HCEC 1CT (cell line): ENCODE measurements at places on chromosomes 5 and 9.

DNA sequence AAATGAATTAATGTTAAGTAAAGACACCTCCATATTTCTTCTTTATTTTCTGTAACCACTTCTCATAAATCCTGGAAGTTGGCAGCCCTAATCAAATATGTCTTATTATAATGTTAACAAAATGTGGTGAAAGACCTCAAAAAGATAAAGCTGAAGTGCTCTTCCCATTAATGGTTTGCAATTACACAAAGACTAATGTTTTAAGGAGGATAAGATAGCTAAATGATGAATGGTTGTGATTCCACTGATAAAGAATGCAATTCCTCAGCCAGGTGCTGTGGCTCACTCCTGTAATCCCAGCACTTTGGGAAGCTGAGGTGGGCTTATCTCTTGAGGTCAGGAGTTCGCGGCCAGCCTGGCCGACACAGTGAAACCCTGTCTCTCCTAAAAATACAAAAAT, 125.8 kb upstream of the SNX2 start:
- DNase-seq, result no peak

- DNase-seq, result peak; percentile 24
Measured at GRCh38 chr9:87198716-87199115, 251.4 kb upstream of the GAS1 start.

DNA sequence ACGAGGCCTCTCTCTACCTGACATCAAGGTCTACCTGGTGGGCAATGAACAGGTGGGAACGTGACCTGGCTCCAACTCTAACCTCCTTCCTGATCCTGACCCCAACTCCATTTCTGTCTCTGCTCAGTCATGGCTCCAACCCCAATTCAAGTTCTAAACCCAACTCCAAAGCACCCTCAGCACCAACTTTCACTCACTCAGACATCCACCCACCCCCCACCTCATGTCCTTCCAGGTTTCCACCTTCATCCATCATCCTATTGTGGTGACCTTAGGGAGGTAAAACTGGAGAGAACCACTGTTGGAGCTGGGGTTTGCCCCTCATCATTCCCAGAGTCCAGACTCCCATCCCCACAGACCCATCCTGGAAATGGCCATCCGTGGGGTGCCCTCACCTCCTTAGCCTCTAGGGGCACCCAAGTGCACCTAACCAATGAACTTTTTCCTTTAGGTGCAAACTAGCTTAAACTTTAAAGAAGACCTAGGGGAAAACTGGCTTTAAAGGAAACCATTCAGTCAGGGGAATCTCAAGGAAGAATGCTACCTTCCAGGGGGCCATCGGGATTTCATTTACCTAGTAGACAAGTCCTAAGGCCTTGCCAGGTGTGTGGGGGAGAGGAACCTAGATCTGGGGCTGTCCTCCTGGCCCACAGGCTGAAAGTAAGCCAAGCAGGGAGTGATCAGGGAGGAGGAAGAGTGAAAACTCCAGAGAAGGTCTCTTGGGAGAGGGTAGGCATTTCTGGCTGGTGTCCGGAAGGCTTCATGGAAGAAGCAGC, 11.3 kb downstream of the RGS14 start:
- DNase-seq, result peak; percentile 26

DNA sequence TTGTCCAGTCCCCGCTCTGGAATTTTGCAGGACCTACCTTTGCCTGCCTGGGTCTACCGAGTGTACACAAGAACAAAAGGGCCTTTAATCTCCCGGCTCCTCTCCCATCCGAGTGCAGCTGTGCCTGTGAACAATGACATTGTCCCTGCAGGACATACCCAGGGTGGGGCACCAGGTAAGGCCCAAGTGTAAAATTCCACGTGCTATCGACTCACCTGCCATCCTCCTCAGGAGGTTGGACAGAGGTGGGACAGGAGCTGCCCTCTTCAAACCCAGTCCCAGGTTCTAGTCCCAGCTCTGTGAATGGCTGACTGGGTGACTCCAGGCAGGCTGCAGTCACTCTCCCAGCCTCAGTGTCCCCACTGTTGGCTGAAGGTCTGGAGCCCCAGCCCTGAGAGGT, 159.6 kb upstream of the ALDH1B1 start:
- no peak for DNase-seq

DNA sequence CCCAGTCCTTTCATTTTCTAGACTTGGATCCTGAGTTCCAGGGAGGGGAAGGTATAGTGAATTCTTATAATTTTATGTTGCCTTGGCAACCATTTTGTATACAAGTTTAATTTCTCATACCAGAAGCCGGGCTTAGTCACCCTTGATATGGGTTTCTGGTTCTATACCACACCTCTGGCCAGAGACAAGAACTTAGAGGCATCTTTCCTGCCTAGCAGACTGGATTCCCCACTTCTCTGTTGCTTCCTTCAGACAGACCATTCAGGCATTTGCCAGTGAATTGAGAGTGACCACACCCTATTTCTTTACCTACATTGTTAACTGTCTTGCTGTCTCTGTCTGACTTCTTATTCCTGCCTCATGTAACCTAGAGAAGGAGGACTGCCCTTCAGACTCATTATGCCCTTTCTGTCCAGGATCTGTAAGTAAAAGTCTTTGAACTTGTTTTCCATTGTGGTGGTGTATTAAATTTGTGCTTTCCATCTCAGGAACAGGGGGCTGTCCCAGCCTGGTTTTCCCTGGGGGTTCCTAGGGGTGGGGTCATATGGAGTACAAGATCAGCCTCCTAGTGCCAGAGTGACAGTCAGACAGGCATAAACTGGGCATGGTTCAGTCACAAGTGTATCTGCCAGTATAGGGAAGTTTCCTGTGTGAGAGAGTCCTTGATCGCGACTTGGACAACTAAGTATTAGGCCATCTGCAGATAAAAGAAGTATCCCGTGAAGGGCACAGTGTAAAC, 27.4 kb downstream of the TNFSF8 start:
- no peak for DNase-seq
